ENCODE measurements at places on chromosomes 5 and 9.

DNA sequence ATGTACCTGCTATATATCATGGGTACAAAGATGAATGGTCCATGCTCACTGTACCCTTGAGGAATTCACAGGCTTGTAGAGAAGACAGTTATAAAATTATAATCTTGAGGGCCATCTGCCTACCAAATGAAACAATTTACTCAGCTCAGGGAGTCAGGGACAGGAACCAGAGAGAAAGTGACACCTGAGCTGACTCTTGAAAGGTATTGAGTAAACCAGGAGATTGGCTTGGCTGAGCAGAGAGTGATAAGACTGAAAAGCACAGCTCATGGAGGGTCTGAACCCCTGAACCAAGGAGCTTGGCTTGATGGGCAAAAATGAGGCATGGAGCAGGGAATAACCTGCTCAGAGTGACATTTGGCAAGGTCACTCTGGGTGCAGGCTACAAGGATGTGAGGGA is 147.3 kb downstream of the FAM114A2 start:
- DNase-seq: no peak

- DNase-seq: no peak
Observed at GRCh38 chr5:151174612-151175101, 17.1 kb upstream of the ANXA6 start.

GRCh38 chr5:180696116-180696515 is 43.7 kb downstream of the OR2Y1 start:
- no peak for DNase-seq

DNA sequence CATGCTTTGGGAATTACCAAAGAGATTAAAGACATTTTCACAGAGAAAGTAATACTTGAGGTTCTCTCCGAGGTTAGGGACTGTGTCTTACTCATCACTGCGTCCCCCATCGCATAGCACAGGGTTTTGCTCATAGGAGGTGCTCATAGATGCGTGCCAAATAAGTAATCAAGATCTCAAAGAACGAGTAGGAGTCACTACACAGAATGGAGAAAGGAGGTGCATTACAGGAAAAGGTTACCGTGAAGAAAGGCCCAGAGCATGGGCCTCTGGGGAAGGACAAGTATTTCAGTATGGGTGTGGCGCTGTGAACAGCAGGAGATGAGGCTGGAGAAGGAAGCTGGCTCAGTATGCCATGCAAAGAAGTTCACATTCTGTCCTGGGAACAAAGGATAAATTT is 182.4 kb downstream of the ACTL7B start:
- DNase-seq: no peak

- no peak for DNase-seq
Observed at GRCh38 chr5:102971676-102972293, 148.2 kb downstream of the GIN1 start.

DNA sequence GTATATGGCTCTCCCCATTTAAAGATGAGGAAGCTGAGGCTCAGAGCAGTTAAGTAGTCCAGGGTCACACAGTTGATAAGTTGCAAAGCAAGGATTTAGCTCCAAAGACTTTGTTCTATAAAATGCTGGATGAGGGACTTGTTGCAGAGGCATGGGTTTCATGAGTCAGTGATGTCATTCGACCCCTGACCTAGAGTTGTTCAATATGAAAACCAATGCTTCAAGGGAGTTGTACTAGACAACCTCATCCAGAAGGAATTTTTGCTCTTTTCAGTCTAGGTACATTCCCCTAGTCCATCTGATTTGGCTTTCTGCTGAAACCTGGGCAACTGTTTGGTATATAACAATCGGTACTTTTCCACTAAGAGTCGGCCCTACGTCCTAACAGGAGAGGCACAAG is 550.4 kb downstream of the EBF1 start:
- DNase-seq: no peak

DNA sequence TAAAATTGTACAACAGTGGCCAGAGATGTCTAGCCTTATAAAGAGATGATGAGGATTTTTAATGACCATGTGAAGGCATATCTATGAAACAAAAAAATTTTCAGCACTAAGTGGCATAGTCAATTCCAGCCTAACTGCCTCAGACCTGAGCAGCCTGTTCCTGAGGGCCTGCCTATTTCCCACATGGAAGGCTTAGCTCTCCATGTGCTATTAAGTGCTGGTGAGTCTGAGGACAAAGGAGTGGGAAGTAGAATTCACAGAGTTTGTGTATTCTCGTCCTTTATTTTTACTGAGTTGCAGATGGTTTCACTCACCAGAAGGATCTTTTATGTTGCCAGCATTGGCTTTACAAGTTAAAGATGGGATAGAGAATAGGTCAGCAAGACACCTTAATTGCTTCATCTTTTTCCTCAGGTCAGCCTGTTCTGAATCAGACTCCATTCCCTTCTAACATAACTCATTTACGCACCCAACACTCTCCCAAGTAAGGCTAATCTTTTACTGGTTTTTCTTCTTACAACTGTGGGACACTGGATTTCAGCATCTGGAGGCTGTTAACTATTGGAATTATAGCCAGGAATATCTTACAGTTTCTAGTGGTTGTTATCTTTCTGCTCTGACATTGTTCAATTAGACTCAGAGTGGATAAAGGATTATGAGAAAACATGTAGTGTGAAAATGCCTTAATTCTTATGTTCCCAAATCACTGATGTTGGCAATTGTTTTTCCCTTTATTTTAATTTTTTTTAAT is 76.8 kb downstream of the ISOC1 start:
- DNase-seq: no peak

- DNase-seq: no peak
Observed at GRCh38 chr5:152474961-152475360, 69.9 kb upstream of the NMUR2 start.

GRCh38 chr5:2910401-2911175 is 159.1 kb upstream of the IRX2 start:
- no peak for DNase-seq

GRCh38 chr9:33645706-33646105 is 121.7 kb downstream of the ANKRD18B start:
- no peak for DNase-seq

DNA sequence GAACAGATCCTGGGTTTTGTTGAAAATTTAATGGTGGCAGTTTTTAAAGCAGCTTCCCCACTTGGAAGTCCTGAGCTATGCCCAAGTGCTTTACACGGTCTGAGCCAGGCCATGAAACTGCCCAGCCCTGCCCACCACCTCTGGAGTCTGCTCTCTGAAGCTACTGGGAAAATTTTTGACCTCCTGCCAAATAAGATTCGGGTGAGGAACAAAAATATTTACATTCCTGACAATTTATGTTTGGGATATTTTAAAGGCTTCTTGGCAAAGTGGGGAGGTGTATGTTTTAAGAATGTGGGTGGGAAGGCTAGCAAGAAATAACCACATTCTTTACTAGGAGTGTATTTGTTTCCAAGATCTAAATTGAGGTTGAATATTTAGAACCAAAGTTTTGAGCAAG is 50.0 kb downstream of the HACD4 start:
- no peak for DNase-seq

DNA sequence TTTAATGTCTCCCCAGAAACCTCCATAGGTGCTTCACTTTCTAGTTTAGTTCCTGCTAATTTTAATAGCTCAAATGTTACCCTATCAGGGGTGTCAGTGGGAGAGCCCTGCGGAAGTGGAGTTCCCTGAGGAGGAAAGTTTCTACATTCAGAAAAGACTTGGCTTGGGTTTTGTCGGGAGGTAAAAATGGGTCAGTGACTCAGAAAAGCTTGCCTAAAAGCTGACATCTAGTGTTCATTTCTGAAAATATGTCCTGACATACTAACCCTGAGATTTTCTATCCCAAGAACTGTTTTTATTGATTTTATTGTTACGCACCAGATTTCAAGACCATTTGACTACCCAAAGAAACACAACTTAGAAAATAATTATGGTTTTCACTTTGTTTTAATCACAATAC is 40.9 kb upstream of the GLDC start:
- no peak for DNase-seq

GRCh38 chr9:74556685-74557084 is 59.5 kb downstream of the RORB start:
- no peak for DNase-seq

DNA sequence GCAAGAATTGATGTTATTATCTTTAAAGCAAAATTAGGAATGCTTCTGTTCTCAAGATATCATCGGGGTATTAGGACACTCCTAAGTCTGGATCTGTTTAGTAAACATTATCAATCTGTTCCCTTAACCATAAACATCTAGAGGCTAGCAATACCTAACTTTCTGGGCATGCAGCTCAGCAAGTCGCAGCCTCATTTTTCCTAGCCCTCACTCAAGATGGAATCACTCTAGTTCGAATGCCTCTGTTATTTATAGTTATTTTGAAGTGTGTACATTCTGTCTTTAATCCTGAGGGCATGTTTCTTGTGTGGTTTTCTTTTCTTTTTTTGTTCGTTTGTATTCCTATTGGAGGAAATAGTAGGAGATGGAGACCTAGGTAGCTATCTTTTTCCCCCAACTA is 66.9 kb downstream of the FER start:
- no peak for DNase-seq

GRCh38 chr5:171524466-171524865 is 105.0 kb downstream of the FGF18 start:
- no peak for DNase-seq

- DNase-seq: no peak
Observed at GRCh38 chr5:137937994-137938750, 48.9 kb downstream of the PKD2L2 start.

- no peak for DNase-seq
Observed at GRCh38 chr9:27393054-27393846, 96.3 kb upstream of the EQTN start.

DNA sequence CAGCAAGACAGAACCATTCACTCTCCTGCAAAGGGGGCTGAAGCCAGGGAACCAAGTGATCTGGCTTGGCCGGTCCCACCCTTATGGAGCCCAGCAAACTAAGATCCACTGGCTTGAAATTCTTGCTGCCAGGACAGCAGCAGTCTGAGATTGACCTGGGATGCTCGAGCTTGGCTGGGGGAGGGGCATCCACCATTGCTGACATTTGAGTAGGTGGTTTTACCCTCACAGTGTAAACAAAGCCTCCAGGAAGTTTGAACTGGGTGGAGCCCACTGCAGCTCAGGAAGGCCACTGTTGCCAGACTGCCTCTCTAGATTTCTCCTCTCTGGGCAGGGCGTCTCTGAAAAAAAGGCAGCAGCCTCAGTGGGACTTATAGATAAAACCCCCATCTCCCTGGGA is 60.5 kb downstream of the TNFSF8 start:
- DNase-seq: no peak

- no peak for DNase-seq
Observed at GRCh38 chr5:125201446-125202052, 455.1 kb upstream of the ZNF608 start.

DNA sequence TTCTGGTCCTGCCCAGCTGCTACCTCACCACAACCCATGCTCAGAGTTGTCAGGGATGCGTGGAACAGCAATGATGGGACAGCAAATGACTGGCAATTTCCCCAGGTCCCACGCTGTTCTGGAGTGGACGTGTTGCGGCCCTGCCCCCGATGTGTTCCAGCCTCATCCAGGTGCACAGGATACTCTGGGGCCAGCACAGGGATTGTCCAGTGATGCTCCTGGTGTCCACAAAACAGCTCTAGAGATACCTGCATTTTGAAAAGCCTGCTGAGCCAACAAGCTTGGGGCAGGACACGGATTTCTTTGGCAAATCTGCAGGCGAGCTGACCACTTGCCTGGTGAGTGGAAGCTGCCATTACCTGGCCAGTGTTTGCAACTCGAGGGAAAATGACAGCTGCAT is 88.7 kb downstream of the ANKRD33B start:
- no peak for DNase-seq

GRCh38 chr5:170114271-170114670 is 8.6 kb downstream of the FOXI1 start:
- no peak for DNase-seq

DNA sequence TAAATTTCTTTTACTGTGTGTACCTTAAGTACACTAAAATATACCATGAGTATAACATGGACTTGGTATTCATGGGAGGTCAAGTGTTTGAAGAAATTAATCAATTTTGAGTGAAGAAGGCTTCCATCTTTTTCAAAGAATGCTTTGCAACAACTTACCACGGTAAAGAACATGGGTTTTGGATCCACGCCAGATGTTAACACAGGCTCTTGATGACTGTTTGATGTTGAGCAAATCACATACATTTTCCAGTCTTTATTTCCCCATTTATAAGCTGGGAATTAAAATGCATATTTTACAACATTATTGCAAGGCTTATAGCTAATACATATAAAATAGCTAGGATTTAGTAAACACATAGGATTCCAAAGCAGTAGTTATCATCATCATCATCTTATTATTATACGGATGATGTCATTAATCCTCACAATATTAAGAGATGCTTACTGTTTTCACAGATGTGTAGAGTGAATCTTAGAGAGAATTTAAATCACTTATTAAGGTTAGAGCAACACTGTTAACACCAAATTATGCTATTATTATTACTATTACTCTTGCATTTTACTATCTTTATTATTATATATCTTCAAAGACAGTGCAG is 362.0 kb downstream of the PRELID2 start:
- DNase-seq: no peak

GRCh38 chr5:122653087-122654017 is 121.5 kb upstream of the SNX2 start:
- DNase-seq: no peak

DNA sequence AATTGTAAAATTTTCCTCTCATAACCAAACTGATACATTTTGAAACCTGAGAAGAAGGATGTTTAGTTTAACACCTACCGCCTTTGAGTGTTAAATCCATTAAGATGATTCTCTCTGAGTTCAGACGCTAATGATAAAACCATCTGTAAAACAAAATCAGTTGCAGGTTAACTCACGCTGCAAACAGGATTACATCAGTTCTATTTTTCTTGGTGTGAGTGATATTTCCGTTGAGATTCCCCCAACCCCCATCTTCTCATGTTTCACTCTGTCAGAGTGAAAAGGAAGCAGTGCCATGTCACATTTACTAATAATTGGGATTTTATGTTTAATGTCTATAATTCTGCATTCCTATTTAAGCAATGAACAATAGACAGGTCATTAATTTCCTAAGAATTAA is 146.5 kb downstream of the FANCC start:
- no peak for DNase-seq

DNA sequence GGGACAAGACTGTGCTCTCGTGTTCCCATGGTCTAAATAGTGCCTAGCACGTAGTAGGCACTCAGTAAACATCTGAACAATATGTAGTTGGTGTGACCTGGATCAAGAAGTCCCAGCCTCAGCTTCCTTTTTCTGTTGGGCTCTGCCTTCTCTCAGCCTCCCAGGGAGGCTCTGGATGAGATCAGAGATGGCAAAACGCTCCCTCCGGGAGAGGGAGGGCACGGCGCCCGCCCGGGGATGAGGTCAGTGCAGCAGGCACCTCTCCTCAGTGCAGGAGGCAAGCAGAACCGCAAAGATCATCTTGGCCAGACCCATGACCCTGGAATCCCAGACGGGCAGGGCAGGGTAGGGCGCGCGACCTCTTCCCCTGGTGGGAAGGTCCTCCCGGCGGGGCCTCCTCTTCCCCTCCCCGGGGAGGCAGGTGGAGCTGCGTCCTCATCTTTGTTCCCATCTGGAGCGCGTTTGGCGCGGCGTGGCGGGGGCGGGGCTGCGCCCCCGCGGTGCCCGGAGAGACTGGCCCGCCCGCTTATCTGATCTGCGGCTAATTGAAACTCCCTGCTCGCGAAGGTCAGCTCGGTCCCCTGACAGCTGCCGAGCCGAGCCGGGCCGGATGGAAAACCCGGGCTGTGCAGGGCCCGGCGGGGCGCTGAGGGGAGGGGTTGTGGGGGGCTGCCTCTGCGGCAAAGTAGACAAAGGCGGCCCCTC is 60.9 kb downstream of the CXXC5 start:
- DNase-seq: no peak

- DNase-seq: no peak
Observed at GRCh38 chr5:162096448-162096847, 28.9 kb downstream of the GABRG2 start.

- DNase-seq: no peak
Observed at GRCh38 chr5:176778921-176779465, 31.4 kb upstream of the UNC5A start.

GRCh38 chr9:84850830-84851392 is 181.4 kb downstream of the NTRK2 start:
- no peak for DNase-seq

Data from stimulated activated naive CD4-positive, alpha-beta T cell treated with Interleukin-2 at 50 U/mL for 16 hours (primary cell).